H1 (cell line): ENCODE measurements at places on chromosomes 7 and 10.
A peak's percentile ranks its signal among the peaks of the same experiment; 100 is the strongest.

- H3K27ac ChIP-seq, result no peak overlapping the region
- H3K4me1 ChIP-seq, result no peaks in the 10 kb centered on the region; the same call in 1 of the 2 replicates
- DNase-seq, result no peak
These were observed 129.3 kb downstream of the GFRA1 start for GRCh38 chr10:116143673-116144222.

- no peaks in the 10 kb centered on the region for H3K27me3 ChIP-seq
- H3K4me1 ChIP-seq, result no peaks in the 10 kb centered on the region
- no peaks in the 10 kb centered on the region for H3K36me3 ChIP-seq
- no peak overlapping the region for H3K27ac ChIP-seq
- DNase-seq, result no peak
- no peak overlapping the region for H3K4me3 ChIP-seq
These were observed 4.7 kb upstream of the ENTPD7 start for GRCh38 chr10:99654390-99655175.

DNA sequence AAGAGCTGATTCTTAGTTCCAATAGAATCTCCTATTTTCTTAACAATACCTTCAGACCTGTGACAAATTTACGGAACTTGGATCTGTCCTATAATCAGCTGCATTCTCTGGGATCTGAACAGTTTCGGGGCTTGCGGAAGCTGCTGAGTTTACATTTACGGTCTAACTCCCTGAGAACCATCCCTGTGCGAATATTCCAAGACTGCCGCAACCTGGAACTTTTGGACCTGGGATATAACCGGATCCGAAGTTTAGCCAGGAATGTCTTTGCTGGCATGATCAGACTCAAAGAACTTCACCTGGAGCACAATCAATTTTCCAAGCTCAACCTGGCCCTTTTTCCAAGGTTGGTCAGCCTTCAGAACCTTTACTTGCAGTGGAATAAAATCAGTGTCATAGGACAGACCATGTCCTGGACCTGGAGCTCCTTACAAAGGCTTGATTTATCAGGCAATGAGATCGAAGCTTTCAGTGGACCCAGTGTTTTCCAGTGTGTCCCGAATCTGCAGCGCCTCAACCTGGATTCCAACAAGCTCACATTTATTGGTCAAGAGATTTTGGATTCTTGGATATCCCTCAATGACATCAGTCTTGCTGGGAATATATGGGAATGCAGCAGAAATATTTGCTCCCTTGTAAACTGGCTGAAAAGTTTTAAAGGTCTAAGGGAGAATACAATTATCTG, 1.6 kb downstream of the LRRTM3 start:
- no peaks in the 10 kb centered on the region for H3K27me3 ChIP-seq
- H3K4me1 ChIP-seq, result peaks cover 2% of the 10 kb centered on the region
- no peak for DNase-seq
- no peak overlapping the region for H3K27ac ChIP-seq

DNA sequence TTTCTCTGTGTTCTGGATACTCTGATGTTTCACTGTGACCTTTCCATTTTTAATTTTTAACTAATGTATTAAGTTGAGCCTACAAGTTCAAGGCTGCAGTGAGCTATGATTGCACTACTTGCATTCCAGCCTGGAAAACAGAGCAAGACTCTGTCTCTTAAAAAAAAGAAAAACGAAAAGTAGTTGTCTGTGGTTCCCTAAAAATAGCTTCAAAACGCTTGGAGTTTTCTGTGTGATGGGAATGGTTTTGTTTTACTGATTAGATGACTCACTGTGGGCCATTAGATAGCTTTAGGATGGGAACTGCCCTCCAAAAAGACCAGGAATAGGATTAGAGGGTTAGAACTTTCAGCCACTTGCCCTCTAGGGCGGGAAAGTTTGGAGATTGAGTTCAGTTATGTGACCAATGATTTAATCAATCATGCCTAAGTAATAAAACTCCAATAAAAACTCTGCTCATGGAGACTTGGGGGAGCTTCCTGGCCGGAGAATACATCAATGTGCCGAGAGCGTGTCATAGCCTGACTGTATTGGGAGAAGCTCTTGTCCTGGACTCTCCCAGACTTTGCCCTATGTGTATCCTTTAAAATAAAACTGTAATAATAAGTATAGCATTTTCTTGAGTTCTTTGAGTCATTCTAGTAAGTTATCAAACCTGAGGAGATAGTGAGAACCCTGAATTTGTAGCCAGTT, 147.1 kb downstream of the LYZL1 start:
- DNase-seq, result no peak
- H3K27me3 ChIP-seq, result no peaks in the 10 kb centered on the region
- H3K4me1 ChIP-seq, result no peaks in the 10 kb centered on the region
- no peak overlapping the region for H3K27ac ChIP-seq
- H3K4me3 ChIP-seq, result no peak overlapping the region
- H3K36me3 ChIP-seq, result no peaks in the 10 kb centered on the region

GRCh38 chr10:121942749-121943416, 15.1 kb upstream of the ATE1 start:
- no peaks in the 10 kb centered on the region for H3K27me3 ChIP-seq
- no peak for DNase-seq
- no peak overlapping the region for H3K27ac ChIP-seq
- no peaks in the 10 kb centered on the region for H3K4me1 ChIP-seq

DNA sequence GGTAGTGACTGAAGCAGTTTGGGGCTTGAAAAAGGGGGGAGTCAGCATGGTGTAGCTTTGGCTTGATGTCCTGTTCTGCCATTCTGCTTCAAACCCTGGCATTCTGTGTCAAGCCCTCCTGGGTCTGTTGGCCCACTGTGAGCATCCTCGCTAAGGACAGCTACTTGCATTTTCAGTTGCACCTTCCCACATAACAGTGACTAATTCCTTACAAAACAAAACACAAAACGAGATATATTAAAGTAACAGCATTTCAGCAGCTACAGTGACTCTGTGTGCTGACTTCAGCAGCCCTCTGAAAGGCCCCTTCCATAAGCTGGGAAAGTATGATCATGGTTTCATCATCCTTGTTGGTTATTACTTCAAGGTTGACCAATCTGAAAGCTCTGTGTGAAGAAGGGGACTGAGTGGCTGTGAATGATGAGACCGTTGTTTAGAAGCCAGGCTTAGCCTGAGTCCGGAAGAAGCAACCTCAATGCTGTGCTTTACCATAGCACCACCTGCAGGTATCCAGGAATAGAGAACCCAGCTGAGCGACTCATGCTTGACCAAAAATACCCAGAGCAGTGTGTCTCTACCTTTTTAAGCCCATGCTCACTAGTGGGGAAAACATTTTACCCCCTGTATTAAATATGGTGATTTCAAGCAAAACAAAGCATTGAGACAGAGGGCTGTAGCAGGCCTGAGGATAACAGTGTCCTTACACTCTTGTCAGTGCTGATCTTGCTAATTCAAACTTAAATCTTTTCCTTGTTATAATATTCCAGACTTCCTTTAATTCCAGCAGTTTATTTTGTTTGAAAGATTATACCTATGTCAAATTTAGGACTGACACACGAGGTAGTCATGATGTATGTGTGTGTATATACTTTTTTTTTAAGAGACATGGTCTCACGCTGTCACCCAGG, 42.6 kb upstream of the CC2D2B start:
- no peaks in the 10 kb centered on the region for H3K27me3 ChIP-seq
- no peaks in the 10 kb centered on the region for H3K36me3 ChIP-seq
- H3K4me1 ChIP-seq, result no peaks in the 10 kb centered on the region

- H3K4me3 ChIP-seq, result no peak overlapping the region
- no peak for DNase-seq
- peaks cover 10% of the 10 kb centered on the region for H3K27me3 ChIP-seq
These were observed 99.1 kb downstream of the GRID1 start for GRCh38 chr10:86267286-86268195.

DNA sequence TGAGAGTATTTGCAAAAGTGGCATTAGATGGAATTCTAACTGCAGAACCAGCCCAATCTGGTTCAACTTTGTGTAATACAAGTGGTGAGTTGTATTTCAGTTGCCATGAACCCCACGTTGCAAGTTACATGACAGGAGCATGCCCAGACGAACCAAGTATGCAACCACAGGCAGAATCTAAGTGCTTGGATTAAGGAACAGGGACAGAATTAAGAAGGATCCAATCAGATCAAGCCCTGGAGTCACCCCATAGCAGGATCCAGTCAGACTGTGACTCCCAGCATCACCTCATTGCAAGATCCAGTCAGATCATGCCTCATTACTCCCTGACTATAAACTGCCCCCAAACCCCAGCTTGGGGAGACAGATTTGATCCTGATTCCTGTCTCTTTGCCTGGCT, 388.7 kb upstream of the NRP1 start:
- no peaks in the 10 kb centered on the region for H3K27me3 ChIP-seq
- no peak overlapping the region for H3K27ac ChIP-seq
- H3K4me3 ChIP-seq, result no peak overlapping the region
- no peak for DNase-seq
- H3K36me3 ChIP-seq, result no peaks in the 10 kb centered on the region

DNA sequence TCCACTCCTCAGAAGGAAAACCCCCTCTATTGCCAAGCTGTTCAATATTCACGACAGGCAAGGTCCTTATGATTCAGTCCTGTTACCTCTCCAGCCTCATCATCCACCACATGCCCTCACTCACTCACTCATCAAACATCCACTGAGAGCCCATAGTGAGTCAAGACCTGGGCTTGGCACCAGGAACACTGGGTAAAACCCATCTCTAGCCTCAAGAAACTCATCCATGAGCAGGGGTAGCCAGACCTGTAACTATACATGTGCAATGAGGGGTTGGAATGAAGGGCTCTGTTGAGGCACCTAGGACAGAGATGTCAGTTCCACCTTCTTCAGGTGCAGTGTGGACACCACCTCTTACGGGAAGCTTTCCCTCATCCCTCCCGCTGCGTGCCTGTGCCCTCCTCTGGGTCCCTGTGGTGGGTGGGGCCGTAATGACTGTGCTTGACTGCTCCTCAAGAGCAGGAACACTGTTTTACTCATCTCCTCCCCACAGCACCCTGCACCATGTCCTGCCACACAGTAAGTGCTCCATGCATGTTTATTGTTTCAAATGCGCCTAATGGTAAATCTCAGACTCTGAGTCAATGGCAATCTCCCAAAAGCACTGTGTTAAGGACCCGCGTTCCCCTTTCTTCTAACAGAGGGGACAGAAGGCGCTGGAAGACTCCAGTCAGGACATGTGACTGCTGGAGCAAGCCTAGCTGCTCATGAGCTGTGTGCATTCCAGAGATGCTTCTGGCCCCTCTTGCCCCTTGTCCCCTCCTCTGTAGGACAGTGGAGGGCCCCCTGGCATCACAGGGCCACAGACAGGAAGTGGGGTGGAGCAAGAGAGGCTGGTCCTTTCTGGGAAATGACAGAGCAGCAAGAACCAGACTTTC, 95.4 kb downstream of the HIPK2 start:
- peaks cover 13% of the 10 kb centered on the region for H3K4me1 ChIP-seq
- no peak overlapping the region for H3K27ac ChIP-seq
- no peaks in the 10 kb centered on the region for H3K36me3 ChIP-seq

DNA sequence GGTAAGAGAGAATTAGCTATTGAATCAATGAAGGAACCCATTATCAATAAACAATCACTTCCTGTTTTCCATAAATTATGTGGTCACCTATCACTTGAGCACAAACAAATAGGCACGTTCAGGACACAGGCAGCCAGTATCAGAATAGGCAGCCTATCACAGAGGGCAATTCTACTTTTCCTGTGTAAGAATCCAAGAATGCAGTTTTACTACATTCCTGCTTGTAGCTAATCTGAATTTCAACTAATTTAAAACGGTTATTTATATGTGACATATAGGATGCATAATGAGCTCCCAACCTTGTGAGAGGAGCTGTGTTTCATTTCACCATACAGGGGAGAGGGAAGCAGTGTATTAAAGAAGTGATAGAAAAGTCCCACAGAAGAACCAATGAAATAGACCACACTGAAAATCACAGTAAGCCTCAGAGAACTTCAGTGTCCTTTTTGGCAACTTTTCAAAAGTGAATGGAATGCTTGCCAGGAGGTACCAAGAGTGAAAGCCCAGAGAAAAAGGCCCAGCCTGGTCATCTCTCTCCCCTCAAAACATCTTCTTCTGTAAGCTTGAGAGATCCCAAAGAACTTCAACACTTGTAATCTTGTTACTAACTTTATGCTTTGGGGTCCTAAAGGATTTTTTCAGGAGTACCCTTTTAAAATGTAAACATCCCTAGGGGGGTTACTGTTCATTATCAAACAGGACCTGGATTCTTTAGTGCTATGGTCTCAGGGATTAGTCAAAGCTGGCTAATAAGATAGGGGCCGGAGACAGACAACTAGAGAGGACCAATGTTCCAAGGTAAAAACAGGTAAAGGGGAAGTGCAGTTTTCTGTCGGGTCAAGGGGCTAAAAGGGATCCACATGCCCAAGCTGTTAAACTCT, 1.3 kb downstream of the IMMP2L start:
- H3K4me3 ChIP-seq, result peak overlapping the region; percentile 70
- H3K4me1 ChIP-seq, result peaks cover 4% of the 10 kb centered on the region; the same call in 1 of the 2 replicates
- peak overlapping the region; percentile 91 for H3K27ac ChIP-seq
- no peaks in the 10 kb centered on the region for H3K27me3 ChIP-seq
- no peak for DNase-seq

- H3K27ac ChIP-seq, result no peak overlapping the region
- no peak overlapping the region for H3K4me3 ChIP-seq
- H3K36me3 ChIP-seq, result no peaks in the 10 kb centered on the region
These were observed 106.8 kb downstream of the ANK3 start for GRCh38 chr10:60282771-60283353.

DNA sequence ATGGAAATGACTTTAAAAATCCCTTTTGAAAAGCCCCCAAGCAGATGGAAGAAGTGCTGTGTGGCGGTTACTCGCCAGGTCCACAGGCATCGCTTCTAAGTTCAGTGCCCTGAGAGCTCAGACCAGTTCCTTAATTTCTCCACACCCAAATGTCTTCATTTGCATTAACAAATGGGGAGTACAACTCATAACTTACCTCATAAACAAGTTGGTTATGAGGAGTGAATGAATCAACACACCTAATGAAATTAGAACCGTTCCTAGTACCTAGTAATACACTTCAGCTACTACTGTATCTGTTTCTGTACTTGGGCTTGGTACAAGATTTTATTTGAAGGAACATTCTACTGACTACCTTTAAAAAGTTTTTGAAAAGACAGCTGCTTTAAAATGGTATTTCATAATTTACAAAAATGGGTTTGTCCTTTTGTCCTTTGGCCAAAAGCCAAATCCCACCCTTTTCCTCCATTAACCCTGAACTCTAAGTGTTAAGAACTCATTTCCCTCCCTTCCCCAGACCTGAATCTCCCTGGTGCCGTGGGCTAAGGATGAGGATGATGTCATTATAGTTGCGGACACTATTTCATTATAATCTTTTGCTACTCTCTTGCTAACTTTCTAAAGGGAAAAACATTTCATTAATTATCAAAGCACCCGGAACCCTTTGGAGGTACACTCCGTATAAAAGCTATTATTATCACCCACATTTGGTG, 221.5 kb upstream of the CELF2 start:
- no peaks in the 10 kb centered on the region for H3K36me3 ChIP-seq
- no peaks in the 10 kb centered on the region for H3K27me3 ChIP-seq
- no peak overlapping the region for H3K27ac ChIP-seq
- H3K4me3 ChIP-seq, result no peak overlapping the region
- H3K4me1 ChIP-seq, result peaks cover 14% of the 10 kb centered on the region

DNA sequence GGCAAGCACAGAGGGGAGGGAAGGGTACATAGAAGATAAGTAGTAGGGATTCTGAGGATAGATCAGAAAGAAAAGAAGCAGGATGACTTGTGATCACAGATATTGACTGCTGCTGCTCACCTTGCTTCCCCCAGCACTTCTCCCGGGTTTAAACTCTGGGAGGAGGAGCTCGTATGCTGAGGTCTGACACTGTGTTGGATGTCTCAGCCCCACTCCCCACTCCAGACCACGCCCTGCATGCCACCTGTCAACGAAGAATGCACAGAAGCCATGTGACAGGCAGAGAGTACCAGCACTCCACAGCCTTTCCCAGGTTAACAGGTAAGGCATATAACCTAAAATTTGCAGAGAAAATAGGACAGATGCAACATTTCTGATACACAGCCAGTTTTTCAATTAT, 388.9 kb downstream of the TNS3 start:
- no peaks in the 10 kb centered on the region for H3K36me3 ChIP-seq
- no peaks in the 10 kb centered on the region; the same call in 1 of the 2 replicates for H3K27me3 ChIP-seq
- no peak overlapping the region for H3K27ac ChIP-seq
- H3K4me1 ChIP-seq, result no peaks in the 10 kb centered on the region
